ENCODE measurements at places on chromosomes 7 and 10.

- no peak for DNase-seq
Observed at GRCh38 chr7:156473476-156474240, 166.9 kb upstream of the RNF32 start.

DNA sequence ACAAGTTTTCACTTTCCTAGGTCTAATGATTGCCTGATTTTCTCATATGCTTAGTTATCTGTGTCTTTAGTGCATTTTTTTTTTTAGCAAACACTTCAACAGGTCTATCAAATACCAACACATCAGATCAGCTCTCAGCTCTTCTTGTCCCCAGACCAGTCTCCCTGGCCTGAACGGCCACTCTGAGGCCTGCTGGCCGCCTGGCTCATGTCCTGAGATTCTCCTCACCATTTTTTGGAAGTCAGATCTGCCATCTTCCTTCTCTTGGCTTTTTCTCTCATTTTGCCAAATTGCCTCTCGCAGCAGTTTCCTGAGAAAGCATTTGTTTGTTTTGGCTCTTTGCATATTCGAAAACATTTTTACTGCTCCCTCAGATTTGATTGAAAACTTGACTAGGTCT is 29.3 kb downstream of the PPP2R2D start:
- DNase-seq: no peak

DNA sequence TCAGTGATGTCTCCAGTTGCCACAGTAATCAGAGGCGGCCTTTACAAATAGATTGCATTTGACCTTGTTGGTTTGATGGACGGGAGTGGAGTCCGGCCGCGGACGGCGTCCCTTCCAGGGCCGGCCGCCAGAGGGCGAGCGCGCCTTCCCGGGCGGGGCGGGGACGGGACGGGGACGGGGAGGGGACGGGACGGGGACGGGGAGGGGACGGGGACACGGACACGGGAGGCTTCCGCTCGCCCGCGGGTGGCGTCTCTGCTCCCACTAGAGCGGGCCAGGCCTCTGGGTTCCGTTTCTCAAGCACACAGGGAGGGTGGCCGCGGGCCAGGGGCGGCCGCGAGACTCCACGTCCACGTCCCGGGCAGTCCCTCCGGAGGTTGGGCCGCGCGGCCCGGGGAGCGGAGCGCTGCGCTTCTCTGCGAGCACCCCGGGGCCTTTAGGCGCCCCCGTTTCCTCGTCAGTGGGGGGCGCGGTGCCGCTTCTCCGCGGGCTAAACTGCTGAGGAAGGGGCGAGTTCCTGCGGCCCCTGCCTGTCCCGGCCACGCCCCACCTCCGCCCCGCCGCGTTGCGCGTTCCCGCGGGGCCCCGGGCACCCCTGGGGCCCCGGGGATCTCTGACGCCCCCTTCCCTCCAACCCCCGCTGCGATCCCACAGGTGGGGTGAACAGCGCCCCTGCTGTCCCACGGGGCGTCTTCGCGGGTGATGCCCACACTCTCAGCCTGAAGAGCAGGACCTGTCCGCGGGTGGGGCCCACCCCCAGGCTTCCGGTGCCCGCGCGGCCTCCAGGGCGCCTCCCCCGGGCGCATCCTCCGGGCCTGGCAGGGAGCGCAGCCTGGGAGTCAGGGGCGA is 84.2 kb upstream of the MKI67 start:
- no peak for DNase-seq

DNA sequence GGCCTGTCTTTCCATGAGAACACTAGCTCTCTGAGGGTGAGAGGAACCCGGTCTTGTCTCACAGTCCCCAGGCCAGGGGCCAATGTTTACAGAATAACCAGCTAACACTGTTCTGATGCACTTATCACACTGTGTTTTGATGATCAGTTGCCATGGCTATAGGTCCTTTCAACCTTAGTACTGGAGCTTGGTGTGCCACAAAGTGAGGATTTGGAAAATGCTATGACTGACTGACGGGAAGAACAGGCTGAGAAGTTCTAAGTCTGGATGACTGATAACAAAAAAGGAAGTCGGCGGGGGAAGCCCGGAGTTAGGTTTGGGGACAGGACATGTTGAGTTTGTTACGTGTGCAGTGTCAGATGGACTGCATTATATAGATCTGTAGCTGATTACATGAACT is 141.8 kb downstream of the CTTNBP2 start:
- no peak for DNase-seq

Measured in NCI-H446 treated with DMSO at 0.1 percent for 48 hours (cell line).